ENCODE measurements at places on chromosomes 3 and 15. TPM values are rescaled to one million over a fixed set of nuclear protein-coding genes. Genes with fewer than 3 reads are reported as not detected.

Gene ACTC1
- polyA plus RNA-seq = 37.6 TPM

Gene RAB7A
- 156 TPM for polyA plus RNA-seq

DNA sequence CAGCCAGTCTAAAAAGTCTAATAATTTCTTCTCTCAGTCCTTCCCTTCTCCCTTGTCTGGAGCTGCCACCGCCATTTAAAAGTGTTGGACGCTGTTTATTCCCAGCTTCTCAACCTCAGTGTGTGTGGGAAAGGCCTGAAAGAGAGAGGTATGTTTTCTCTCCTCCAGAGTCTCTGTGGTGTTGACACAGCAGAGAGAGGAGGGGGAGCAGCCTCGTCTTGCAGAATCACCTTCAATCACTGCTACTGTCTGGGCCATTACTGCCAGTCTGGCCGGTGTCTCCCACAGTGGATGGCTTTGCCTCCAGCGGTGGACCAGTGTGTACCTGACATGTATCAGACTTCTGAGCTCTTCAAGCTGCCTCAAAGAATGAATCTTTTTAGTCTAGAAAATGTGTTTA is 101.4 kb upstream of the TRIM42 start:
- no peaks in the 10 kb centered on the region for H3K27me3 ChIP-seq
- no peaks in the 10 kb centered on the region for H3K4me1 ChIP-seq
- DNase-seq = no peak
- no peaks in the 10 kb centered on the region for H3K36me3 ChIP-seq
- H3K4me3 ChIP-seq = no peak overlapping the region

GRCh38 chr15:60635507-60636352 is 156.8 kb upstream of the ICE2 start:
- H3K36me3 ChIP-seq = no peaks in the 10 kb centered on the region
- no peak overlapping the region for H3K4me3 ChIP-seq
- no peaks in the 10 kb centered on the region for H3K27me3 ChIP-seq
- H3K4me1 ChIP-seq = peaks cover 4% of the 10 kb centered on the region
- no peak overlapping the region for H3K27ac ChIP-seq

DNA sequence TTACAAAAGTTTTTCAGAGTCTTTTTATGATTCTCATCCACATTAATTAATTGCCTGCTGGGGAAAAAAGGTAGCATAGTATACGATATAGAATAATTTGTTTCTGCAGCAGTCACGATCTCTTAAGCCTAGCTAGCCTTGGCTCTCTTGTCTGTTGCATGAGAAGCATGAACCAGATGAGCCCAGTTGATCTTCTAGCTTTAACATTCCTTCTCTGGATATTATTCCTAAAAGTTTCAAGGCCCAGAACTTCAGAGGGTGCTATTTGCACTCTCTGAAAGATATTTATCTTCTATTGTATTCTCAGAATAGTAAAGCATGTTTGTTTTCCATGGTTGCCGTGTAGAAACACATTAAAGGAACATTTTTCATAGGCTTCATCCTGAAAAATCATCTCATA is 69.3 kb downstream of the BTLA start:
- no peak overlapping the region for H3K4me3 ChIP-seq
- DNase-seq = no peak
- H3K36me3 ChIP-seq = peaks cover 8% of the 10 kb centered on the region
- no peak overlapping the region for H3K27ac ChIP-seq

GRCh38 chr15:85525755-85526154 is 145.4 kb downstream of the AKAP13 start:
- H3K4me1 ChIP-seq = peaks cover 5% of the 10 kb centered on the region
- no peak overlapping the region for H3K4me3 ChIP-seq
- no peak overlapping the region for H3K27ac ChIP-seq
- no peak for DNase-seq
- no peaks in the 10 kb centered on the region for H3K36me3 ChIP-seq

- no peak for DNase-seq
- H3K36me3 ChIP-seq = no peaks in the 10 kb centered on the region
- no peaks in the 10 kb centered on the region for H3K27me3 ChIP-seq
- H3K4me1 ChIP-seq = no peaks in the 10 kb centered on the region
- H3K27ac ChIP-seq = no peak overlapping the region
- no peak overlapping the region for H3K4me3 ChIP-seq
Measured at GRCh38 chr15:73108676-73109075, 56.4 kb downstream of the NEO1 start.

GRCh38 chr3:147699175-147699838 is 290.1 kb downstream of the ZIC1 start:
- H3K4me3 ChIP-seq = no peak overlapping the region
- no peak overlapping the region for H3K27ac ChIP-seq
- DNase-seq = no peak
- no peaks in the 10 kb centered on the region for H3K27me3 ChIP-seq

- H3K36me3 ChIP-seq = no peaks in the 10 kb centered on the region
- H3K4me1 ChIP-seq = no peaks in the 10 kb centered on the region
- H3K4me3 ChIP-seq = no peak overlapping the region
- H3K27me3 ChIP-seq = no peaks in the 10 kb centered on the region
Measured at GRCh38 chr15:76674883-76675282, 230.3 kb downstream of the SCAPER start.

DNA sequence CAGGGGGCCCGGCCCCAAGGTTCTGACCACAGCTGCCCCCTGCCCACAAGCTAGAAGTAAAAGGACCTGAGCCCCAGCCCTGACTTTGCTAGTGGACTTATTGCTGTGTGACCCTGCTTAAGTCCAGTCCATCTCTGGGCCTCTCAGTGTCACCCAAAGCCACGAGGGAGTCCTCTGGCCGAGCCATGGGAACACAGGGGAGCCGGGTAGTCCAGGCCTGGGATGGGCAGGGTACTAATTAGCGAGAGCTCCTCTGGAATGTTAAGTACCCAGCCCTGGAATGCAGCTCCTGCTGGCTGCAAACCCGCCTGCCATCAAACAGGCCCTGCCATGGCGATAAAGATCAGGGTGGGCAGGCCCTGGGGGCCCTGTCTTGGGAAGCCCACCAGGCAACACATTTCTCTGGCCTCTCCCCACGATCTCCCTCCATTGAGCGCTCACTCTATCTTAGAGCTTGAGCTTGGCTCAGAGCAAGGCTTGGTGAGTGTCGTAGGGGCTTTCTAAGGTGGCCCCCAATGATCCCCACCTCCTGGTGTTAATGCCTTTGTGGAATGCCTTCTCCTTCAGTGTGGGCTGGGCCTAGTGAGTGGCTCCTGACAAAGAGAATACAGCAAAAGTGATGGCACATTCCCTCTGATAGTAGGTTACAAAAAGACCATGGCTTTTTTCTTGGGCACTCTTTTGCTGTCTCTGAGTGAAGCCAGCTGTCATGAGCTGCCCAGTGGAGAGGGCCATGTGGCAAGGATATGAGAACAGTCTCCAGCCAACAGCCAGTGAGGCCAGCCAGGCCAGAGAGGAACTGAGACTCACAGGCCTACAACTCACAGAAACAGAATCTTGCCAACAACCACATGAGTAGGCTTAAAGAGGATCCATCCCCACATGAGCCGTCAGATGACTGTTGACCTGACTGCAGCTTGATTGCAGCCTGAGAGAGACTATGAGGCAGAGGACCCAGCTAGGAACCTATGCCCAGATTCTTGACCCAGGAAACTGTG is 133.1 kb downstream of the SMAD6 start:
- H3K4me1 ChIP-seq = peaks cover 9% of the 10 kb centered on the region
- no peaks in the 10 kb centered on the region for H3K27me3 ChIP-seq
- H3K36me3 ChIP-seq = no peaks in the 10 kb centered on the region
- DNase-seq = peak; percentile 71
- H3K4me3 ChIP-seq = no peak overlapping the region

Gene SLC28A1
- 0.03 TPM for polyA plus RNA-seq

DNA sequence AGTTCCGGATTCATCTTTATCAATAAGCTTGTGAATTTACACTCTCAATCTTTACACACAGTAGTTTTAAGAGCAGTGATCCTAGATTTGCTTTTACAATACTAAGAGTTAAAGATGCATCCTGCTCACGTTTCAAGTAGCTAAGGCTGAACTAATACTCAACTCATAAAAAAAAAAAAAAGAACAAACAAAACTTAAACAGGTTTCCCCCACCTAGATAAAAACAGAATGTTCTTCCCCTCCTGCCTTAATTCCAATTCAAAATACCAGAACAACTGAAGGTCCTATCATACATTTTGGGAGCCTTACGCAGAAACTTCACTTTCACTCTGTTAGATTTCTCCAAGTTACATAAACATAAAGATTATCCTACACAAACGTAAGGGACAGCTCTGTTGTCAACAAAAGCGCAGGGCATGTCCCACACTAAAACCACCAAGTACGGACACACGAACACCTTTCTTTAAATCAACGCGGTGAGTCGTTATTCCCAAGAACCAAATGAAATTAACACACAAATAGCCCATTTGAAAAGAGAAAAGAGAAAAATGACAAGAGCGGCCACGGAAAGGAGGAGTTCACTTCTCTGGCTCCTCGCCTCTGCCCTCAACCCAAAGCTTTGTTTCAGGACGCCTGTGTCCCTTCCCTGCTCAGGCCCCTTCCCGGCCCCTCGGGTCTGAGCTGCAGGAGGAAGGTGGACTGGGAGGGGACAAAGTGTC is 941 bp downstream of the CBLB start:
- no peak overlapping the region for H3K27ac ChIP-seq
- DNase-seq = no peak
- no peaks in the 10 kb centered on the region for H3K36me3 ChIP-seq
- peak overlapping the region; percentile 90 for H3K4me3 ChIP-seq
- no peaks in the 10 kb centered on the region for H3K27me3 ChIP-seq

Gene DUOXA1
- polyA plus RNA-seq = 0.18 TPM

DNA sequence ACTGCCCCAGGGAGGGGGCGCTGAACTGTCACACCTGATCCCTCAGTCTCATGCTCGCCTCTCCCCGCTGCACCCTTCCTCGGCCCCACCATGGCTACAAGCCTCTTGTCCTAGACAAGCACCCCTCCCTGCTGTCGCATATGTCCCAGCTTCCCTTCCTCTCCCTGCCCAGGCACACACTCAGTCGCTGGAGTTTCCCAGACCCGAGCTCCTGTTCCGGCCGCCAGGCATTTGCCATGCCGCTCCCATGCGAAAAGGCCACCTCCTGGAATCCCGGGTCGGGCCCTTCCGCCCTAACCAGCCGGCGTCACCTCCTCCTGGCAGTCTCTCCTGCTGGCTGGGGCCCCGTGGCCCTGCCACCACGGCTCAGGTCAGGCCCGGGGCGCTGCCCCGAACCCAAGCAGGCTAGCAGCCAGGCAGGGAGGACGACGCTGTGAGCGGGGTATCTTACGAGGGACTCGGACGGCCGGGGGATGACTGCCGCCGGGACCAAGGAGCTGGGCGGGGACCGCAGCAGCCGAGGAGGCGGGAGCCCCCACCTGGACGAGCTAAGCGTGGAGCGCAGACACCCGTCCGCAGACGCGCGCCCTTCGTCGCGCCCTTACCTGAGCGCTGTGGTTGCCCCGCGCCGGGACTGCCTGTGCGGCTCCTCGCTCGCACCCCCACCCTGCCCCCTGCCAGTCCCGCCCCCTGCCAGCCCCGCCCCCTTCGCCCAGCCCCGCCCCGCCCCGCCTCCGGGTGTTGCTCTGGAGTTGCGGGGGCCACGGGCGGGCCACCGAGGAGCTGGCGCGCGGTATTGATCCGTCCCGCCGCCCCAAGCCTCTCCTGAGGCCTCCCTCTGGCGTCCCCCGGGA is at the start of gene ALS2CL:
Gene ALS2CL (minus strand): TSS at position 642 of the 854 bp plus-strand sequence. CDS start 4,239 bp downstream, outside the sequence.
- peak within 1 kb of the TSS; percentile 62 for H3K4me3 ChIP-seq
- DNase-seq = peak; percentile 84
- H3K4me1 ChIP-seq = peaks cover 24% of the 10 kb centered on the region
- peaks cover 2% of the 10 kb centered on the region for H3K27me3 ChIP-seq

- no peaks in the 10 kb centered on the region for H3K27me3 ChIP-seq
- no peaks in the 10 kb centered on the region for H3K36me3 ChIP-seq
- no peak for DNase-seq
- H3K27ac ChIP-seq = no peak overlapping the region
- H3K4me1 ChIP-seq = no peaks in the 10 kb centered on the region
Measured at GRCh38 chr3:43207628-43208085, 78.7 kb upstream of the SNRK start.

Gene ANKUB1
- not detected for polyA plus RNA-seq

Gene SLC35G2
- 2.4 TPM for polyA plus RNA-seq

Gene ZDHHC19
- polyA plus RNA-seq = 2.5 TPM

DNA sequence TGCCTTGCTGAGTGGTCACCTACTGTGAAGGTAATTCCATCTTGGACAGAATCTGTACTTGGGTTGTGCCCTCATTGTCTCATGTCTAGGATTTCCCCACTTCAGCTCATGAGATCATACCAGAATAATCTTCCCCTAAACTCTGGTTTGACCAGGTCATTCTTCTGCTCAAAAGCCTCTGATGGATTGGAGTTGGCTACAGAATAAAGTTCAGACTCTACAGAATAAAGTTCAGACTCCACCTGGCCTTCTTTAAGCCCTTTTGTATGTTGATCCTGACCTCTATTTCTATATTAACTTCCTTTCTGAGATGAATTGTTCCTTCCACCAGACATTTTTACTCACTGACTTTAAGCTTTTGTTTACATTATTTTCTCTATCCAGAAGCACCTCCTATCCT is 6.4 kb upstream of the GLCE start:
- H3K4me3 ChIP-seq = no peak overlapping the region
- H3K27ac ChIP-seq = no peak overlapping the region
- no peaks in the 10 kb centered on the region for H3K4me1 ChIP-seq
- H3K27me3 ChIP-seq = no peaks in the 10 kb centered on the region
- no peak for DNase-seq

DNA sequence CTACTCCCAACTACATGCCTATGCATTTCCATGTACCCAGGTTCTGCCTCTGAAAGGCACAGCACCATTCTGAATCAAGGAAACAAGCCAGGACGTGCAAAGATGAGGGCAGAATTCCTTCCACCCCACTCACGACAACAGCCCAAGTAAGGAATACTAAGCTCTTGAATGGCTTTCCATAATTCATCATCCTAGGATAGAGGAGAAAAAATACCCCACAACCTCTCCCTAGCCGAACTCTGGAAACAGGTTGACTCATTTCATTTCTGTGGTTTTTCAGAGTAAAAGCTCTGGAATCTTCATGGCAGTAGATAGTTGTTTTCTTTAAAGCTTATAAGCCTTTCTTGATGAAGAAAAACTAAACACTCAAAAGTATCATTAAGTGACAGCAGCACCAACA is 77.8 kb downstream of the PDZRN3 start:
- H3K27ac ChIP-seq = no peak overlapping the region
- DNase-seq = no peak
- H3K36me3 ChIP-seq = no peaks in the 10 kb centered on the region
- no peak overlapping the region for H3K4me3 ChIP-seq

GRCh38 chr3:159174715-159175692 is 373.1 kb downstream of the MFSD1 start:
- H3K36me3 ChIP-seq = no peaks in the 10 kb centered on the region
- no peak overlapping the region for H3K27ac ChIP-seq
- no peak overlapping the region for H3K4me3 ChIP-seq
- no peak for DNase-seq

Gene POPDC2
- polyA plus RNA-seq = 1.2 TPM

Gene GOLGA6B
- 0.06 TPM for polyA plus RNA-seq

GRCh38 chr3:28745436-28745835 is 396.8 kb upstream of the AZI2 start:
- H3K4me3 ChIP-seq = no peak overlapping the region
- H3K4me1 ChIP-seq = no peaks in the 10 kb centered on the region
- H3K27me3 ChIP-seq = no peaks in the 10 kb centered on the region
- no peak overlapping the region for H3K27ac ChIP-seq
- H3K36me3 ChIP-seq = no peaks in the 10 kb centered on the region
- DNase-seq = no peak

GRCh38 chr15:75597667-75598341 is 18.7 kb upstream of the PTPN9 start:
- peaks cover 16% of the 10 kb centered on the region for H3K36me3 ChIP-seq
- H3K27ac ChIP-seq = no peak overlapping the region
- no peak for DNase-seq
- H3K27me3 ChIP-seq = no peaks in the 10 kb centered on the region
- no peak overlapping the region for H3K4me3 ChIP-seq
- H3K4me1 ChIP-seq = no peaks in the 10 kb centered on the region
